ENCODE measurements at places on chromosomes 16 and 17.

GRCh38 chr17:76063875-76064546, 8.3 kb downstream of the SRP68 start:
- no peak for DNase-seq

GRCh38 chr17:78765821-78766220, 16.3 kb downstream of the CYTH1 start:
- DNase-seq: no peak

GRCh38 chr17:81002409-81003361, 11.0 kb downstream of the CHMP6 start:
- peak; percentile 83 for DNase-seq

DNA sequence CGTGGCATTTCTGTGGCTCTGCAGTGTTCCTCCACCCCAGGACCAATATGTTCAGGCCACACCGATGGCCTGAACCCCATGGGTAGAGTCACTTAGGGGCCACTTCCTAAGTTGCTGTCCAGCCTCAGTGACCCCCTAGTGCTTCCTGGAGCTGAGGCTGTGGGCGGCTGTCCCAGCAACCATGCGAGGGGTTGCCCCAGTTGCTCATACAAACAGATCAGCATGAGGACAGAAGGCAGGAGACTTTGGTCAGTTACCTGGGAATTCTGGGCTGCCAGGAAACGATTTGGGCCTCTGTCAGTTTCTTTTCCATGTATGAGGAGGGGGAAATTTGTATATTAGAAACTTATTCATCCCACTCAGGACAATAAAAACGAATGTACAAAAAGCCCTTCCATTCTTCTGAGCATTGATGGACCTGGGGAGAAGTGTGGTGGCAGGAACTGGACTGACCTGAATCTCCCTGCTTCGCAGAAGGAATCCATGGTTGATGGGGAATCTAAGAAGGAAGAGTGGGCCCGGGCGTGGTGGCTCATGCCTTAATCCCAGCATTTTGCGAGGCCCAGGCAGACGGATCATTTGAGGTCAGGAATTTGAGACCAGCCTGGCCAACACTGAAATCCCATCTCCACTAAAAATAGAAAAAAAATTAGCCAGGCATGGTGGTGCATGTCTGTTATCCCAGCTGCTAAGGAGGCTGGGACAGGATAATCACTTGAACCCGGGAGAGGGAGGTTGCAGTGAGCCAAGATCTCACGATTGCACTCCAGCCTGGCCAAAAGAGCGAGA, 4.9 kb upstream of the IL32 start:
- no peak for DNase-seq

DNA sequence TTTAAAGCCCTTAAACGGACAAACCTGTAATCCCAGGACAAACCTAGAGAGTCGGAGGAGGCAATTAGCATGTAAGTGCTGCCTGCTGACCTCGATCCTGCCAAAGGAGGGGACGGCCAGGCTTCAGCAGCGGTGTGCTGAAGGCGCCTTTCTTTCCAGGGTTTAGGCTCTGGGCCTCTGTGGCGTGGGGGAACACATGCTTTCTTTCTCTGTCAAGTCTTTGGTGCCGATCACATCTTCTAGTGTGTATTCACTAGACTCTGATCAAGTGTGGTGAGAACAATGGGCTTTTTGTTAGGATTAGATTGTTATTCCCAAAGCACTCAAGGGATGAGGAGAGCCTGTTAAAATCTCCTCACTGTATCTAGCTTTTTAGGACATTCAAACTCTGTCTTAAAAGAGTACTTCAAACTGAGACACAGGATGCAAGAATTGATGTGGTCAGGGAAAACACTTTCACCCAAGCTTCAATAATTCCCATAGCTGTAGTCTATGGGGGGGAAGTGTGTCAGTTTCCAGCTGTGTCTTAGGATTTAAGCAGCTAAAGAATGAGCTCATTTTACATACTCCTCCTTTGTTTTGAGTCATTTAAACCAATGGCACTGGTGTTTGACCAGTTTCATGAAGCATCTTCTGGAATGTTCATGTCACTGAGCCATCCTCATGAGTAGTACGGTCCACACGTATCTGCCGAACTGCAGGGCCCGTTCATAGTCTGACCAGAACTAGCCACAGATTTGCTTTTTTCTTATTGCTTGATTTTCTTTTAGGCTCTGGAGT, 51.2 kb downstream of the RPA1 start:
- DNase-seq: no peak

GRCh38 chr16:28876019-28876659, 2.1 kb upstream of the ATP2A1 start:
- no peak for DNase-seq

- no peak for DNase-seq
Measured at GRCh38 chr17:73182616-73183310, 10.1 kb upstream of the COG1 start.

- DNase-seq: no peak
Measured at GRCh38 chr16:30382111-30382881, at the start of gene SEPTIN1. Gene SEPTIN1, minus strand, starts transcription at chr16:30382561. Its CDS starts 19 bp downstream, at chr16:30382542.
